ENCODE measurements at places on chromosomes 6 and 20.
A peak's percentile ranks its signal among the peaks of the same experiment; 100 is the strongest.

DNA sequence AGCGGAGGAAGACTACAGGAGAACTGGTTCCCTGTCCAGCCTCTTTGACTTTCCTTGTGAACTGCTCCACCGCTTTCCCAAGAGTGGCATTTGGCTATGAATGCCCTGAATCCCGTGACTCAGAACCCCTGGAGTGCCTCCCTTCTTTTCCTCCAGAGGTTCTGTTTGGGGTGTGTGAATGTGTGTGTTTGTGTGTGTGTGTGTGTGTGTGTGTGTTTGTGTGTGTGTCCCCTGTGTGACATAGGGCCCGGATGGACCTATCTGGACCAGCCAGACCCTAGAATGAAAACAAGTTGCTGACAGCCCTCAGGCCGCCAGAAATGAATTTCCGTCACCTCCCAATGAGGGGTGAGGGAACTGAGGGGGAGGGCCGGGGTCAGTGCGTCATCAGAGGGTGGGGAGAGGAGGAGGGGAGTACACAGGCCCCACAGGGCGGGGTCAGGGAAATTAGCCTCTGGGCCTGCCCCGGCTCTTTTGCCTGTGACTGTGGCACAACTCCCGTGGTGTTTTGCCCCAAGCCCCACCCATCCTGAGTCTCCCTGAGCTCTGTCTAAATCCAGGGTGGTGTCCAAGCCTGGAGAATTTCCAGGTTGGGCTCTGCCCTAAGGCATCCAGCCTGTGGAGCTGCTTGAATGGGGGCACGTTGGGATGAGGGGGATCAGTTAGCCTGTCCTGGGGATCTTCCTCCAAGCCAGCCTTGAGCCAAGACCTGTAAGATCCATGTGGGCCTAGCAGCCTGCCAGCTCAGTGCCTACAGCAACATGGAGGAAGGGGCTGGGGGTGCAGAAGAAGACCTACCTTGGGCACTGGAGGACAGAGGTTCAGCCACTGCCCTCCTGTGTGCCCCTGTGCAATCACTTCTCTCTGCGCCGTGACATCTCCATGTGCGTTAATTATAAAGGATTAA lies 15.2 kb upstream of the MRPS18A start:
- DNase-seq = peak; percentile 81

GRCh38 chr6:11113038-11113437 lies 1.5 kb upstream of the ERVFRD-1 start:
- DNase-seq = no peak

DNA sequence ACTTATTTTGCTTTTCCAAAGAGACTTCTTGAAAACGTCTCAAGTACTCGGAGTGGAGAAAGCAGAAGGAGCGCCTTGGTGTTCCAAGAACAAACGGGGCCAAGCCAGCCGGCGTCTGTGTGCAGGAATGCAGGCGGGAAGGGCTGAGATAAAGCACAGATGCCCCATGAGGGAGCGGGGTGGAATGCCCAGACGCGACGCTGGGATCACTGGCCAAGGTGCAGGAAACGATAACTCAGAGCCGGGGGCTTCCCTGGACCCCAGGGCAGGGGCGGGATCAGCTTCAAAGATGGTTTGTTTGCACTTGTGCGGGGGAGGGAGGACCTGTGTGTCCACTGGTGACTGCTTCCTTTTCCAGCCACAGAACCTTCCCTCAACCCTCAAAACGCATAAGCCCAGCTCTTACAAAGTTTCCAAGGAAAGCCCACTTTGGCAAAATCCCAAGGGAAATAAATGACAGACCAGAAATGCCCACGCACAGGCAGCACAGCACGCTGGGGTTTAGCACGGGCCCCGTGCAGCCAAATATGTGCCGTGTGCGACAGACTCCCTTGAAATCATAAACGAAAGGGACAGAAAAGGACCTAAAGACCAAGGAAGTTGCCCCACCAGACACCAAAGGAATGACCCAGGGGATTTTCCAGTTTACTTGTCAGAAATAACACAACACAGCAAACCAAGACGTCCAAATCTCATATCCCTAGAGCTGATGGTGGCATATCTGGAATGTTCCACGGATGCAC lies 113.9 kb downstream of the NFATC2 start:
- DNase-seq = no peak

- DNase-seq = no peak
Measured at GRCh38 chr20:37525810-37526209, 1.9 kb downstream of the BLCAP start.

- no peak for DNase-seq
Measured at GRCh38 chr6:40112350-40112749, 178.1 kb upstream of the MOCS1 start.

DNA sequence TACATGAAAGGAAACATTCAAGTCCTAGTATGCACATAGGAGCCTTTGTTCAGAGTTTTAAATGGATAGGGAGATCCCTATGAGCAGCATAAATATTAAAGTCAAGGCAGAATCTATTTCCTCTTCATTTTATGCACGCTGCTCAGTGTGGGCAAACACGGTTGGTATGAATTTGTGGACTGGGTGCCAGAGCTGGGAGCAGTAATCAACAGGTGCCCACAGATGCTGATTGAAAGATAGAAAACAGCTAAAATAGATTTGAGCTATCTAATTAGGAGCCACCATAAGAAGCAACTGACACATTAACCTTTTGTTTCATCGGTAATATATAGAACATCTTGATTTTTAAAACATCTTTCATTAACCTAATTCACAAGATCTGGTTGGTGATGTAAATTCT lies 175.5 kb downstream of the EYS start:
- no peak for DNase-seq

DNA sequence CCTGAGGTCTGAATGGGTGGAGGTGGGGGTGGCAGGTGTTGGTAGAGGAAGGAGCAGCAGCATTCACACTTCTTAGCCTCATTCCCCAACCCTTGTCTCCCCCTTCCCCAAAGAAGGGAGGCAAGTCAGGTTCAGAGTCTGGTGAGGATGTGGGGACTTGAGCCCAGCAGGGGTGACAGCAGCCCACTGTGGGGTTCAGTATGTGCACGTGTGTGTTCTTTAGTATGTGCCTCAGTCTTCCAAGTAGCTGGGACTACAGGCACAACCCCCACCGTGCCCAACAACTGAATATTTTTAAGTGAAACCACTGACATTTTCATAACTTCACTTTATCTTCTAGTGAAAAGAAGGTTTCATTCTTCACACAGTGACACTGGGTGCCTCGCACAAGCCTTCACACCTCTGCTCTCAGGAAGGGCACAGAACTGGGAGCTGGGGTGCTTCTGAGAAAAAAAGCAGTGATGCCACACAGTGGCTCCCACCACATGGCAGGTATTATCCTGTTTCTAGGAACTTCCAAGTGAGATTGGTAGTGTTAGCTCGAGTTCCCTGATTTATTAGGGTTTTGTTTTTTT lies 33.4 kb upstream of the PRELID3B start:
- no peak for DNase-seq

DNA sequence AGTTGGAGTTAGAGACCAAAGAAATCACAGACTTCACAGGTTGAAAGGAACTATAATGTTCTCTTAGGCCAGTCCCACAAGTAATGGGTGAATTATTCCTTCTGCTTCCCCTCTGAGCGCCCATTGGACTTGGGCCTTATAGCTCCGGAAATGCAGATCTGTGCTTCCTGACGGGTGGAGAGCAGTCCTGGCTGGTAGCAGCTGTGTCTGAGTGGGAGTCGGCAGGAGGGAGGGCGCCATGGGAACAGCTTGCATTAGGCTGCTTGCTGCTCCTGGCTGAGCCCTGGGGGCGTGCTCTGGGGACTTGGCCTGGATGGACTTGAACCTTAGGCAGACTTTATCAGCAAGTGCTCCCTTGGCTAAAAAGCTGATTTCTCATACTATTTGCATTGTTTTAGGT lies 18.4 kb upstream of the NUP153 start:
- peak; percentile 76 for DNase-seq

GRCh38 chr6:132275066-132275970 lies 126.0 kb downstream of the MOXD1 start:
- DNase-seq = no peak

GRCh38 chr6:142839686-142840040 lies 105.3 kb downstream of the HIVEP2 start:
- no peak for DNase-seq

- DNase-seq = no peak
Measured at GRCh38 chr6:138538390-138539031, 39.2 kb upstream of the NHSL1 start.

- DNase-seq = no peak
Measured at GRCh38 chr20:35644806-35645205, 19.9 kb downstream of the CPNE1 start.

- DNase-seq = no peak
Measured at GRCh38 chr6:35018182-35018519, 123.0 kb downstream of the TCP11 start.

DNA sequence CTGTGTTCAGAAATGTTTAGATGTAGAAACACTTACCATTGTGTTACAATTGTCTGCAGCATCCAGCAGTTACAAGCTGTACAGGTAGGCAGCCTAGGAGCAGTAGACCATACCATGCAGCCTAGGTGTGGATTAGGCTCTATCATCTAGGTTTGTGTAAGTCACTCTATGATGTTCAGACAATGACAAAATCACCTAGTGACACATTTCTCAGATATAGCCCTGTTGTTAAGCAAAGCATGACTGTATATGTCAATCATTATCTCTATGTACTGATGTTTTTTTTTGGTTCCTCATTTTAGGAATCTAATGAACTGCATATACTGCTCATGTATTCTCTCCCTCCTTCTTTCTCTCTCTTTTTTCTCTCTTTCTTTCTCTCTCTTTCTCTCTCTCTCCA lies 22.2 kb downstream of the CST8 start:
- DNase-seq = no peak

GRCh38 chr20:22626496-22626895 lies 42.1 kb upstream of the FOXA2 start:
- DNase-seq = no peak

GRCh38 chr6:7215798-7216231 lies 97.2 kb downstream of the SSR1 start:
- no peak for DNase-seq

All from NCI-H1436 (cell line).